ENCODE measurements at places on chromosomes 7 and 10.

DNA sequence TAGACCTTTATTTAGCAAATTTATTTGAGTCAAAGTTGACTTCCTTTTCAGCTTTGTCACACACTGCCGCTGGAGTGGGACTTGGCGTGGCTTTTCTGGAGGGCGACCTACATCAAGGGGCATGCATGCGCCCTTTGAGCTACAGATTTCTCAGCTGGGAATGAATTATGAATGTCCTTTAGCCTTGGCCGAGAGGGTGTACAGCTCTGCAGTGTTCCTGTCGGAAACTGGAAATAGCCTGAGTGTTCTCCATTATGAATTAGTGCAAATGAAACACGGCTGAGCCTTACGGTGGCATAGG, 79.7 kb downstream of the GLRX3 start:
- no peak for DNase-seq

DNA sequence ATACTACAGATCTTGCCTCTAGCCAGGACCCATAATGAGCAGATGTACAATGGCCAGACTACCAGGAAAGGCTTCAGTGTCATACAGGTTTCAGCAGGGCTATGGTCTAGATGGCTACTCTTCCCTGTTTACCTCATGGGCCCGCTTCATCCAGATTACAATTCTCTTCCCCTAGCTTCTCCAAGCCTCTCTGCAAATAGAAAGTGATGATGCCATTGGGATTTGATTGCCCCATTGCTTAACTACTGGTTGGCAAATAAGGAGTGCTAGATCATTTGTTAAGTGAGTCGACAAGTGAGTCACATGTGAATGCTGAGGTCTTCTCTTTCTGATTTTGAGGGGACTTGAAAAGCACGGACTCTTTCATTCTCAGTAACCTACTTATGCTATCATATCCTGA, 361.5 kb upstream of the LRRTM3 start:
- DNase-seq, result no peak

DNA sequence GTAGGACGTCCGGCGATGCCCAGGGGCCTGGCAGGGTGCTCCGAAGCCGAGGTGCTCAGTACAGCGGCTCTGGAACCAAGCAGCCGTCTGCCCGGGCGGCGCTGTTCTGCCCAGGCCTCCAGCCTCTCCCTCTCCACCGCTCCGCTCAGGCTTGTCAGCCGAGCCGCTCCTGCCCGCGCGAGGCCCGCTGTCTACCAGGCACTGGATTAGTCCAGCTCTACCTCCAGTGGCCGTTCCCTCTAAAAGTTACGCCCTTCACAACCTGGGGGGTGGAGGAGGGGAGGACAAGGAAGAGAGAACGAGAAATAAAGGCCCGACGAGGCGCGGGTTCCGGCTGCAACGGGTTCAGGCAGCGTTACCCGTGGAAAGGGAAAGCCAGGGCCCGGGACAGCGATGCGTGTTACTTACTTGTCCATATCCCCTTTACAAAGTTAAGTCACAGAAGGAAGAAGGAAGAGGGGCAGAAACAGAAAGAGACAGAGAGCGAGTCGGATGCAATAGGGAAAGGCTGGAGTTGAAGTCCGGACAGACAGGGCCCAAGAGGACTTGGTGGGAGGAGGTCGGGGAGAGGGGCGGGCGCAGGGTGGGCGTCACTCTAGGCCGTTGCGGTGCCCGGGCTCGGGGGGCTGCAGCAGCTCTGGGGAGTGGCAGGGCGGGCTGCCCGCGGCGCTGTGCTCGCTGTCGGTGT, 2.8 kb downstream of the SP8 start:
- no peak for DNase-seq

DNA sequence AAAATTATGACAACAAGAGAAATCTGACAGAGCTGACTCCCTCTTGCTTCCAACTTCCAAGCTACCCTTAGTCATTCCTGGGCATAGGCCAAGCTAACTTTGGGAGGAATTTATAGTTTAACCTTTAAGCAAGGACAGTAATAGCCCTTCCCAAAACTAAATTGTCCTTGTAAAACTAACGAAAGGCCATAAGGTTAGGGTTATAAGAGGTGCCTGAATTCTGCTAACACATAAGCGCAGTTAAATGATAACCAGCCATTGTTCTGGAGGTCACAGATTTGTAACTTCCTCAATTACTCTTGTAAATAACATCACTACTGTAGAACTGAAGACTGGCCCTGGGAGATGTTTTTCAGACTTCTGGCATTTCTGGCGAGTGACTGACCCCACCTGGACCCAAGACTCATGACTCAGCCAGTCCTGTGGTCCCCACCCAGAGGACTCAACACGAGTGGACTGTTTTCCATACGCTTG, 481.2 kb downstream of the KCNMA1 start:
- no peak for DNase-seq

- DNase-seq, result peak; percentile 76
Measured at GRCh38 chr7:37920305-37920848, at the start of gene EPDR1. Gene EPDR1 (plus strand): TSS chr7:37920640. CDS start chr7:37920940, 300 bp downstream.

DNA sequence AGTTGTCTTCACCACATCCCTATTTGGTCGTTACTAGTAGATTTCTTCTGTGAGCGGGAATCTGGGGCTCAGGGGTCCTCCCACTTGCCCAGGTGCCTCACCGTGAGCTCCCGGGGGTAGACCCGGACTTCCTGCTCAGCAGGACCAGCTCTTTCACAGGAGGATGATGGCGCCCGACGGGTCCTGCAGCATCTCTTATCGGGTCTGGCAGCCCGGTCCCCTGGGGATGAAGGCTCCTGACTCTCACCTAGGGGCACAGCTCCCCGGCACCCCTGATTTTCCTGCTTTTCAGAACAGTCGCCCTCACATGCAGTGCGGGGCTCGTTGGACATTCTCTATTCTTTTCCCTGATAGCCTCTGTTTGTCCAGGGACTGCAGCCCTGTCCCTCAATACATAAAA, 33.0 kb upstream of the SHH start:
- DNase-seq, result no peak

DNA sequence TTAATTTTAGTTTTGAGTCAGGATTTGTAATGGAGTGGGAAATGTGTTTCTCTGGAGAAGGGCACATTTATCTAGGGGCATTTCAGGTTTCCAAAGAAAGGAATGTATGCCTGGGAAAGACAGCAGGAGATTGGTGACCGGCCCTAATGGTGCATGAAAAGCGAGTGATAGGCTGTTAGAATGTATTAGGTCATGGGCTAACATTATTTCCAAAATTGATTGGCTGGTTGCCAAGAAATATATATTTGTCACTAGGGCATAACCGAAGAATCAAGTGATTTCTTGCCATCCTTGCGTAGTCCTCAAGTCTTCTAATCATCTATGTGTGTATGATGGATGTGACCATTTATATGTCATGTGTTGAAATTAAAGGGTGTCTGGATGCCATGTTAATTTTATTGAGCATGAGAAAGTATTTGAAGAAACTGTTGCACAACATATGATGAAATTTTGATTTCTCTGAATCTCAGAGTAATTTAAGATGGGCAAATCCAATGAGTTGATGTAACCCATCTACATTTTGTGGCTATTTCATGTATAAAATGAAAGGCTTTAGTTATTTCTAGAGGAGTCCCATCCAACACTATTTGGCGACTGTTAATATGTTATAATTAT, 248.4 kb downstream of the BMPER start:
- no peak for DNase-seq

- DNase-seq, result no peak
Measured at GRCh38 chr7:27114881-27115220, 12.4 kb upstream of the HOXA2 start.

DNA sequence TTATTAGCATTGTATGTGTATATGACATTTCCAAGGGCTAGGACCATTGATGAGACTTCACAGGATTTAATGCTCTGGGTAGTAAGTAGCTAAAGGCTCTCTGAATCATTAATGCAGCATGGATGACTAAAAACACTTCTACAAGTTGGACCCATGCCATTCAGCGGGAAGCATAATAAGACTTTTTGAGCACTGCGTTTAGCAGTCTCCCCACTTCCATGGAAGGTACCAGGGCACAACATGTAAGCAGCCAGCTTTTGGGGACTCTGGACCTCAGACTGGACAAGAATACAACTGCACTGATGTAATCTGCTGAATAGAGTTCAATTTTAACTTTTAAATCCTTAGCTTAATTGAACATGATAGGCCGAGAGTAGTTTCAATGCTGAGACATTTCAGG, 191.7 kb upstream of the IMMP2L start:
- no peak for DNase-seq

DNA sequence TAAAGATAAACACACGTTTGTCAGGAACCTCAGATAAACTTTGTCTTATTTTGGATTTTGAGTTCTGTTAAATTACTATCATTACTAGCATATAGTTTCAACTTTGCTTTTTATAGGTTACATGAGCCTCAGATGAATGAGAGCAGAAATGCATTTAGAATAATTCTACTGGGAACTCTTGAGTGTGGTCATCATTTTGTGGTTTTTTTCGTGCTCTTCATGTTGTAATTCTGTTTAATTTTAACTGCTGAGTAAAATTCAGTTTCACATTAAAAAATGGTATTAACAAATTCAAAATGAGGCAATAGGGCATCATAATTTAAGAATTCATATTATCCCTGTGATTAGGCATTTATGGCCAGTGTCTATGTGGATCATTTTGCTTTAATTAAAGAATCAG, 72.9 kb downstream of the GNAI1 start:
- DNase-seq, result no peak

DNA sequence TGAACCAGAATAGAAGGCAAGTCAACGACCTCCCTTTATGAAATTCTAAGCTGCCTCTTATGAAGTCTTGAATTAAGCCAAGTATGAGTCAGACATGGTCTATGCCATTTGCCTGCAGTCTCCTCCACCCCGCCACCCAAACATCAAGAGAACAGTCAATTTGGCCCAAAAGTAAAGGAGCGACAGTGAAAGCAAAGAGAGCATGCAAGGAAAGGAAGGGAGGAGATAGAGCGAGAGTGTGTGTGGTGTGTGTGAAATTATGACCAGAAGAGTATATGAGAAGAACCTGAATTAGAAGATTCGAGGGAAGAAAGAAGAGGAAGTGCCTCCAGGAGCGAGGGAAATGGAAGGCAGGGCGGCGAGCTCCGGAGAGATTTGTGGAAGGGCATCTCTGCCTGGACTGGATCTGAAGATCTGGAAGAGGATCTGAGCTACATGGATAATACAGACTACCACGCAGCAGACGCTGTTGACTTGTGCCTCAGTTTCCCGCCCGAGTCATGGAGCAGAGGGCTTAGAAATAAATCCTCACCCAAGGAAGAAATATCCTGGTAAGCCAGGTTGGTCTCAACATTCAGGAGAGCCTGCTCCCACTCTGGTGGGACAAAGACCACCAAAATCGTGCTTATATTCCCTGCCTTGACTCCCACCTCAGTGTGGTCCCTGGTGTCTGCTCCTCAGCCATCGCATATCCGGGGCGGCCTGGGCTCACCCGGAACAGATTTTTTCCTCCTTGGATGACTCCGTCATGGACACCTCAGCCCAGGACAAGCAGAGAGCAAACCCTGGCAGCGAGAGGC, 459 bp downstream of the ZDHHC6 start:
- DNase-seq, result peak; percentile 5

DNA sequence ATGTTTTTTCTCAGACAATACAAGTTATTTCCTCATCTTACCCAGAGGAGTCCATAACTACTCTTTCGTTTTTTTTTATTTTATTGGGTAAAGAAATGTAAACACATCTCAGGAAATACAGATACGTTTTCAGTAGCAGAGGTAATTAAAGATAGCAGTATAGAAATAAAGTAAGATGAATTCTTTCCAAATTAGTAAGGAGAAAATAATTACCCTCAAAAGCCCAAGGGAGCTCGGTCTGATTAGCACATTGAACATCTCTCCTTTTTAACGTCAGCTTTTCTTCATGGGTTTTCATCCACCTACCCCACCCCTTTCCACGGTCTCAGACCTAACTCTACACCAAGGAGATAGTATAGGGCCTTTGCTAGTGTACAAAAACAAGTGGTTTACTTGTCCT, 294.2 kb downstream of the GRID1 start:
- no peak for DNase-seq

GRCh38 chr10:26621243-26621888, 76.1 kb upstream of the PDSS1 start:
- DNase-seq, result no peak

DNA sequence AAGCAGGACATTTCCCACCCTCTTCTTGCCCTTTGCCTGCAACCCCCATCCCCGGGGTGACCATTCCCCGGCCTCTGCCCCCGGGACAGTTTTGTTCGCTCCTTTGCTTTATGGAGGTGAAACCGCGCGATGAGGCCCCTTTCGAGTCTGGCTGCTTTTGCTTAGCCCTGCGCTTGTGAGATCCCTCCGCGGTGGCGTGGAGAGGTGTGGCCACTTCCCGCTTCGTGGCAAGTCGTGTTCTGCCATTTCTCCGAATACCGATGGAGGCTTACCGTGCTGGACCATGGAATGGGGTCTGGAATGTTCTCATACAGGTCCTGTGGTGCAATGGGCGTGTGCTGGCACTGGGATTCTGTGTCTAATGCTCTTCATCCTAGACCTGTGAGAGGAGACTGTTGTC, 106.7 kb downstream of the LHPP start:
- no peak for DNase-seq

DNA sequence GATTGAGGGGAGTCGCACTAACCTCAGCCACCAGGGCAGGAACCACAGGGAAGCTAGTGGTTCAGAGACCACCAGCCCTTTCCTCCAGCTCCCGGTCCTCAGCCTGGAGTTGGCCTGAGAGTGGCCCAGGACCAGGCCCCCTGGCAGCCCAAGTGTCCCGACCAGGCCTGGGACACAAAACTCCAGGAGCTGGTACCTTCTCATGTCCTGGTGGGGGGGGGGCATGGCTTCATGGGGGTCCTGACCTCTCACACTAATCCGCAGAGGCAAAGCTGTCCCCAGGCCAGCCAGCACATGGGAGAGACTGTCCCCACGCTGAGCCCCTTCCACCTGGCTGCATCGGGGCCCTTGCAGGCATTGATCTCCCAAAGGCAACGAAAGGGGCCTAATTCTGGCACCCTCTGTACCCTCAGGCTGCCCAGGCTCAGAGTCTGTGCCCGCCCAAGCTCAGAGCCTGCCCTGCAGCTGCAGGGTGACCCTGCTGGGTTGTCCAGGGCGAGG, 28.2 kb downstream of the GPRIN2 start:
- DNase-seq, result no peak

DNA sequence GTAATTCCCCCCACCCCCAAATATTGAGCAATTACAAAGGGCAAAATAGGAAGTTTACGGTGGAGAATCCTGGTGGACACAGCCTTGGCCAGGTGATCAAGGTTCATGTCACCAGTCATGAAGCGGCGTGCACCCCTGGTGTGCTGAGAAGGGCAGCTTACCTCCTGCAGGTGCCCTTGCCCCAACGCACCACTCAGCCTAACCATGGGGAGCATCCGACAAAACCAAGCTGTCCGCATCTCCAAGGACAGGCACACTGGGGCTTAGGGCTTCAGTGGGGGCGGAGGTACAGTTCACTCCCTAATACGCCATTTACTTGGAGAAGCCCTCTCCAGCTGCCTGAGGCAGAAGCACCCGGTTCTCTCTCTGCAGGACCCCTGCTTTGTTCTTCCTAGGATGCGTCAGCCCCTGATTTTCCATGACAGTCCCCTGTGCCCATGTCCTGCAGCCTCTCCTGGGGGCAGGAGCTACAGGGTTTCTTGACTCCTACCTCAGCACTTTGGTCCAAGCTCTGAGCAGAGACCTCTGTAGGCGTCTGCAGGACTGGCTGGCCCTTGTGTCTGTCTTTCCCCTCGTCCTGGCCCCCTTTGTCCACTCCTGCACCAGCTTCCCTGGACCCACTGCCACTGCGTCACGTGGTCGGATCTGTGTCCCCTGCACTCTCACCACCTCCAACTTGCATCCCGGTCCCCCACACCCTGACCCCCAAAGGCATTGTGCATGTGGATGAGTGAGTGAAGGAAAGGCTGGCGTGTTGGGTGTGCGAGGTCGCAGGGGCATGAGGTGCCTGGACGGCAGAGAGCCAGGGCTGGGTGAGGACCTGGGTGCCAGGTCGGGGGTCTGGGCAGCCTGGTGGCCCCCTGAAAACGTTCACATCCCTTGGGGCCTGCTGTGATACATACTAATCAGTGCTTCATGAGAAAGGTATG, 113.7 kb downstream of the LHPP start:
- DNase-seq, result no peak

All from cerebellar cortex (tissue), 1 donor.